ENCODE measurements at places on chromosomes 1 and 21.

- no peak for DNase-seq
These were observed 4.6 kb downstream of the COL9A2 start for GRCh38 chr1:40312238-40313205.

- DNase-seq: peak; percentile 81
These were observed 847 bp upstream of the RORC start for GRCh38 chr1:151832318-151832980.

GRCh38 chr1:89721351-89721750 lies 88.4 kb downstream of the LRRC8C start:
- peak; percentile 31 for DNase-seq

DNA sequence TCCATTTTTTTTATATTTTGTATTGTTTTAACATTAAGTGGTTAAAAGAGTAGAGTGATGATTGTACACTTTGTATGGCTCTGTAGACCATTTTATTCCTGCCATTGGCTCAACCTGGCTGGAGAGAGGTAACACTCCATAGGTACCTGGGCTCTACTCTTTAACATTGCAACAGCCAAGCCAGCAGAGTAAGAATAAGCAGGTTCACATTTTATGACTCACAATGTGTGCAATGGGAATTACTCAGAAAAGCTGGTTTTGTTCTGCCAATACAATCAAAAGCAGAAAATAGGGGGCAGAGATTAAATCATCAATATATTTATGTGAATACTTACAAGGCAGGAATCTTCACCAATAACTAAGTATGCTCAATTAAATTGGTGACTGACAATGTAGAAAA lies 1324.0 kb downstream of the AMY1C start:
- no peak for DNase-seq

GRCh38 chr1:201230676-201231075 lies 40.1 kb downstream of the IGFN1 start:
- no peak for DNase-seq

GRCh38 chr1:232292818-232293217 lies 337.1 kb downstream of the SIPA1L2 start:
- no peak for DNase-seq

- no peak for DNase-seq
These were observed 80.1 kb downstream of the HMGB4 start for GRCh38 chr1:33943978-33944377.

GRCh38 chr1:34863501-34863900 lies 4.0 kb upstream of the SMIM12 start:
- DNase-seq: no peak

DNA sequence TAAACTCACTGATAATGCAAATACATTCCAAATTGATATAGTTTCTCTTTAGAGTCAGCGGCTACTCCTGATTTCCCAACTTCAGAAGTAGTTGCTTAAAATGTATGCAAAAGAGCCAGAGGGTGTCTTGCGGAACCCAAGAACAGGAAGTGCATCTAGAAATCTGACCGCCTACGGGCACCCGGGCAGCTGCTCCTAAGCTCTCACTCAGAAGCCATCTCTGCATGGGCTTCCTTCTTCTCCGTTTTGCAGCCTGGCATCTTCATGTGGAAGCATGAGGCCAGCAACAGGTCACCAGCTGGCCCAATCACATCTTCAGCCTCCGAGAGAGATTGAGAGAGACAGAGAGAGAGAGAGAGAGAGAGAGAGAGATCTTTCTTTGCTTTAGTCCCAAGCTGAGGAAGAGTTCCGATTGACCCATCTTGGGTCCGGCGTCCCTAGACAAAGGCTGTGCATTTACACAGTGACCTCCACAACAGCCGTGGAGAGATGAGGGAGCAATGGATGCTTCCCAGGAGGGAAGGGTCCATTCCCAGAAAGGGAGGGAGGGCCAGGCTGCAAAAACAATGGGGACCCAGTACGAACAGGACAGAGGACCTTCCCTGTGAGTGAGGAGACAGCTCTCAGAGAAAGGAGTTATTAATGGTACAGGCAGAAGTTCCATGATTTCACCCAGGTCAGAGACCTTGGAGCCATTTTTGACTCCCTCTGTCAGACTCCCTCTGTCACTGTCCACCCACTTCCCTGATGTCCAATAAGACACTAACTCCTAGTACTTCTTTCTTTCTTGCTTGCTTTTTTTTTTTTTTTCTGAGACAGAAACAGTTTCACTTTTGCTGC lies 28.2 kb upstream of the SLC30A1 start:
- no peak for DNase-seq

DNA sequence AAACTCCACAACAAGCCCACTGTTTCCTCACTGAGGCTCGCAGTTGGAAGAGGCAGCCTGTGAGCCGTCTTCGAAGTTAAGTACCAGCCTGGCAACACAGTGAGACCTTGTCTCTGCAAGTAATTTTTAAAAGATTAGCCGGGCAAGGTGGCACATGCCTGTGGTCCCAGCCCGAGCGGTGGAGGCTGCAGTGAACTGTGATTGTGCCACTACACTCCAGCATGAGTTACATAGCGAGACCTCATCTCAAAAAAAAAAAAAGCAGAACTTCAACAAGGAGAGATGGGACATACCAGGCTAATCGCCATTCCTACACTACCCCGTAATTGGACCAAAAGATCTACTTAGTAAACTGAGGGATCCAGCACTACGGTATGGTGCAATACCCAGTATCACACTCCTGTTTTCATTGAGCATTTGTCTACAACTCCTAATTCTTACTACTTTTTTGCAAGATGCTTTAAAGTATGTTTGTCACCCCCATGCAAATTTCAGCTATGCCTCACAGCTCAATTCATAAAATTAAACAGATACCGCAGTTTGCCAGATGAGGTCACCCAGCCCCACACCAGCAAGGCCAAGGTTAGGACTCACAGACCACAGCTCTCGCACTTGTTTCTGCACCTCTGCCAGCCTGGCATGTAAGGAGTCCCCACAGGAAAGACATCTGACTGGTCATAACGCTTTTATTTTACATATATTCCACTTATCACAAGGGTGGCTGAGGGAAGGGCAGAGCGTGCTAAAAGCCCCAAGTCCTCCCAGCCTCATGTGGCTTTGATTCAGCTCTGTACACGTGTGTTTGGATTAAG lies 21.0 kb downstream of the SDE2 start:
- no peak for DNase-seq

GRCh38 chr1:11188858-11189451 lies at the start of gene ANGPTL7:
TSS of gene ANGPTL7 (plus strand) at chr1:11189355. CDS start at chr1:11189580, 225 bp downstream.
- DNase-seq: no peak

DNA sequence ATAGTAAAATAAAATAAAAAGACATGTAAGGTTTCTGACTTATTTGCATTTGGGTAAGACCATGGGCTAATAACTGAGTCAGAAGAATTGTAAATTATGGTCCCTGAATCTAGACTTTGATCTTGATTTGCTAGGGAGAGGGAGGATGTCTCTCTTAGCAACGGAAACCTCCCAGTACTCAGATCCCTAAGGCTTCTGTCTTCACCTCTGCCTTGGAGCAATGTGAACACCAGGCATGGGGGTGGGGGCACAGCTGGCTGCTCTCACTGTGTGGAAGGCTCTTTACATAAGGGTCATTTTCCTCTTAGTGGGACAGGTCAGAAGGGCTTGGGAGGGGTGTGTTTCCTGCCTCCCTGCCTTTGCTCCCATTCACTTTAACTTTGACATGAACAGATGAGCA lies 17.0 kb upstream of the TMEM54 start:
- DNase-seq: no peak

GRCh38 chr1:20712215-20712577 lies 5.6 kb downstream of the KIF17 start:
- DNase-seq: no peak

- DNase-seq: no peak
These were observed 13.5 kb upstream of the TINAGL1 start for GRCh38 chr1:31562707-31563360.

DNA sequence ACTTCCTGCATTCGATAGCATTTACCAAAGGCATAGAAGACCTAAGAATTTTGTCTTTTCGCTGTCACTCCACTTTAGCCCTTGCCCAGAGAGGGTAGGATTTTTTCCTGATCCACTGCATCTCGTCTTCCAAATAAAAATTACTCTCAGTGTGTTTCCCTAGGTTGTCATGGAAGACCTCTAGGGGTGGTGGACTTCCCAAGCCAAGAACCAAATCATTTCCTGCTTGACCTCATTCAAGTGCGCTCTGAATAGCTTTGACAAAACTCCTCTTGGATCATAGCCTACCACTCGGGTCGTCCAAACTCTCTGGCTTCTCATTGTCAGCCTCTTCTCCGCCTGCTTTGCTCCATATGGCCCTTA lies 431 bp upstream of the C1orf52 start:
- DNase-seq: no peak

- no peak for DNase-seq
These were observed 387.4 kb downstream of the ZP4 start for GRCh38 chr1:237503292-237503691.

GRCh38 chr1:98677288-98677687 lies 15.8 kb downstream of the SNX7 start:
- peak; percentile 85 for DNase-seq

DNA sequence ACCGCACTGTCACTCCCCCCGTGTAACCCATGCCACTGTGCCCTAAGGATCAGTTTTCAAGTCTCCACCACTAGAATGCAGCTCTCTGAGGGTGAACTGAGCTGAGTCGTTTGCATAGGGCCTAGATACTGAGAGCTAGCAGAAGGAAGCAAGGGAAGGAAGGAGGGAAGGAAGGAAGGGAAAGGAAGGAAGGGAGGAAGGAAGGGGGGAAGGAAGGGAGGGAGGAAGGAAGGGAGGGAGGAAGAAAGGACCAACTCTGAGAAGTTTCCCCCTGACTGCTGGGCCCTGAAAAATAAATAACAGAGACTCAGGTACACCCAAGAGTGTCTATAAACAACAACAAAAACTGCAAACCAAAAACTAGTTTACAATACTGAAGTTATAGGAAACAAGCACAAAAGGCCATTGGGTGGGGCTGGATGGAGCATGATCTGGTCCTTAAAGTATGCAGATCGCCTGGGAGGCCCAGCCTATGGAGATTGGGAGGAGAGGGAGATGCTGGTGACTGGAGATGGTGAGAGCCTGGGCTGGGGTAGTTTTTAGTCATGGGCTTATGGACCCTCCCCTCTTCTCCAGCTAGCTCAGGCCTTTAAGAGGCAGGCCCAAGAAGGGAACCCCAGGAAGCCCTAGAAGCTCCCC lies 1.7 kb upstream of the MRPS15 start:
- no peak for DNase-seq

- DNase-seq: no peak
These were observed 13.4 kb upstream of the FTCD start for GRCh38 chr21:46168659-46169386.

GRCh38 chr1:53110370-53111072 lies 31.9 kb downstream of the SLC1A7 start:
- DNase-seq: no peak

GRCh38 chr21:24200052-24200451 lies 1407.2 kb downstream of the MRPL39 start:
- DNase-seq: no peak

DNA sequence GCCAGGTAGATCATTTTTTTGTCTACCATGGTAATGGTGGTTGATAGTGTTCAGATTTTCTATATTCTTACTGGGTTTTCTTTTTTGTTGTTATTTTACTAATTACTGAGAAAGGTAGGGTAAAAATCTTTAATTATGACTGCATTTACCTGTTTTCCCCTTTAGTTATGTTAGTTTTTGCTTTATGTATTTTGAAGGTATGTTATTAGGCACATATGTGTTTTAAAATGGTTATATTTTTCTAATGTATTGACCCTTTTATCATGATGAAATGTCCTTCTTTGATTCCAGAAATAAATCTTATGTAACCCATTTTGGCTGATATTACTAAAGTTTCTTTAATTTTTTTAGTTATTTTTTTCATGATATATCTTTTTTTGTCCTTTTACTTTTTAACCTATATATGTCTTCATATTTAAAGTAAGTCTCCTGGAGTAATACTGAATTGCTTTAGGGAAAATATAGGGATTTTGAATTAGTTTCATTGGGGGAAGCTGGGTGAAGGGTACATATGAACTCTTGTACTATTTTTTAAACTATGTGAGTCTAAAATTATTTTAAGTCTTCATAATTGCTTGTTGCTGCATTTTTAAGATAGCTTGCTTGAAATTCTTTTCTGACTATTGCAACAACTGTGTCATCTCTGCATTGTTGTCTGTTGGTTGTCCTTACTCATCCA lies 22.4 kb downstream of the SLC35A3 start:
- DNase-seq: no peak

DNA sequence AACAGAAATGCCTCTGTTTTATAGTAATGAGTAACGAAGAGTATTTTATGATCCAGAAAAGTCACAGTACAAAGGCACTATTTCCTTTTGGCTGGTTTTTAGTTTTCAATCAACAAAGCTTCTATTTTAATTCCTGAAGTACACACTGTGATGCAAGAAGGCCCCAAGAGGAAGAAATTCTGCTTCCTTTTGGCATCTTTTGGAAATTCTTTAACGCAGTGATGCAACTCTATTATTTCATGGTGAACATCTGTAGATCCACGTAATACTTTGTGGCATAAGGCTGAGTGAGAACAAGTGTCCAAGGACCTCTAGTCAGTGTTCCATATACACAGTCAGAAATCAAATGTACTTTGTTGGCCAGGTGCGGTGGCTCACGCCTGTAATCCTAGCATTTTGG lies 137.5 kb downstream of the TGFB2 start:
- no peak for DNase-seq

DNA sequence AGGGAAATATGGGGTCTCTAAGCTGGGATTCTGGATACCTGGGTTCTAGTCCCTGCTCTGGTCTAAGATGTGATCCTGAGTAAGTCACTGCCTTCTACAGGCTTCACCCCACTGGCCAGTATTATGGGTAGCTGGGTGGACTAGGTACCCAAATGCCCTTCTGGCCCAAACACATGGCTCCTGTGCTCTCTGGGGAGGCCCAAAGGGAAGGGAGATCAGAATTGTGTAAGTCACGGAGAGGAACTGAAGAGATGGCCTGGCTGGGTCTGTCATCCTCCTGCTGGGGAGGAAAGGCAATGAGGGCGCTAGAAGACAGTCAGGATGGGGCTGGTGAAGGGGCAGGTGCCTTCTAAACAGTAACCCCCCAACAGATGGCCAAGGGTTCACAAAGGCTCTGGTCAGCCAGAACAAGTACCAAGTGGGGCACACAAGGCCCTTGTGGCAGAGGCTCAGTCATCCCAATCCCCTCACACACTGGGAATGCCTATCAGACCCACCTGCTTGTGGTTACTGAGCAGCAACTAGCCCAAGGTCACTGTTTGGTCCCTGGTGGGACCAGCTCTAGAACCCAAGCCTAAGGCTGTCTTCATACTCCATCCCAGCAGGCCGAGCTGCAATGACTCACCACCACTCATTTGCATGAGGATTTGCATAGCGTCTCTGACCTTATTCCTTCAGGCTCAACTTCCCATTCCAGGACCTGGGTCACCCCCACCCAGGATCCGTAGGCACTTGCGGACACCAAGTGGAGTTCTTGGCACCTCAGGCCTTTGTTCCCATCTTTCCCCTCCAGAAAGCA lies 9.2 kb downstream of the MEF2D start:
- no peak for DNase-seq

DNA sequence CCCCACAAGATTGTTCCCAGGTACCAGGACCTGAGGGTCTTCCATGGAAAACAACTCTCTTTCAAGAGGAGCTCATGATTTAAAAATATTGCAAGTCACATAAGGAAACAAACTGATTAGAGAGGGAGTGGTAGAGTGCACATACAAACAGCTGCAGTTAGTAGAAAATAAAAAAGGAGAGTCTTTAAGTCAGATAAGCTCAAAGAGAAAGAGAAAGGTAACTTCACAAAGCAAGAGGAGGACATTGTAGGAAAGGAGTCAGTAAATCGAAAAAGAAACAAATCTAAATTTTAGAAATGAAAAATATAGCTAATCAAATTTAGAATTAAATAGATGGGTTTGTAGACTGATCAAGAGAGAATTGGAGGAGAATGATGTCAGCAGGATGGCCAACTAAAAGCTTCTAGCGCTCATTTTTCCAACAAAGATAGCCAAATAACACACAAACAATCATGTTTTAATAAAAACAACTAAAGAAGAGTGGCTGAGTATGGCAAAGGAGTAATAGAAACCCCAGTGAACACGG lies 86.1 kb upstream of the CD53 start:
- DNase-seq: no peak
